Endothelial cell of coronary artery (primary cell): ENCODE measurements at places on chromosomes 4 and X. TPM values are rescaled to one million over a fixed set of nuclear protein-coding genes. Genes with fewer than 3 reads are reported as not detected.

The TRMT10A gene
- 5.9 and 6.2 TPM in 2 replicates for total RNA-seq

The VSIG4 gene
- not detected in 2 replicates for total RNA-seq

The MXRA5 gene
- under 0.01 TPM in 1 of 2 replicates, not detected in the other for total RNA-seq

The OCIAD1 gene
- total RNA-seq = 64.3 and 73.8 TPM in 2 replicates

The MAP7D2 gene
- total RNA-seq = 0.36 TPM in 1 of 2 replicates, not detected in the other

The TKTL1 gene
- total RNA-seq = not detected in 2 replicates

The HNRNPDL gene
- 140 and 147 TPM in 2 replicates for total RNA-seq

The TSPAN7 gene
- 1.5 and 3.7 TPM in 2 replicates for total RNA-seq

The NPNT gene
- under 0.01 TPM in 1 of 2 replicates, not detected in the other for total RNA-seq

The PPARGC1A gene
- not detected in 2 replicates for total RNA-seq

The SH3TC1 gene
- 128 and 131 TPM in 2 replicates for total RNA-seq

The BEND2 gene
- not detected in 2 replicates for total RNA-seq
